Hindlimb muscle (tissue), 1 donor: ENCODE measurements at places on chromosomes 1 and 21. TPM values are rescaled to one million over a fixed set of nuclear protein-coding genes. Genes with fewer than 3 reads are reported as not detected.

- no peak for DNase-seq
Observed at GRCh38 chr1:3703786-3704371, 48.4 kb upstream of the CCDC27 start.

- DNase-seq, result no peak
Observed at GRCh38 chr1:245172829-245173228, 18.0 kb downstream of the KIF26B start.

GRCh38 chr1:183780757-183781156 lies 24.2 kb upstream of the RGL1 start:
- no peak for DNase-seq

DNA sequence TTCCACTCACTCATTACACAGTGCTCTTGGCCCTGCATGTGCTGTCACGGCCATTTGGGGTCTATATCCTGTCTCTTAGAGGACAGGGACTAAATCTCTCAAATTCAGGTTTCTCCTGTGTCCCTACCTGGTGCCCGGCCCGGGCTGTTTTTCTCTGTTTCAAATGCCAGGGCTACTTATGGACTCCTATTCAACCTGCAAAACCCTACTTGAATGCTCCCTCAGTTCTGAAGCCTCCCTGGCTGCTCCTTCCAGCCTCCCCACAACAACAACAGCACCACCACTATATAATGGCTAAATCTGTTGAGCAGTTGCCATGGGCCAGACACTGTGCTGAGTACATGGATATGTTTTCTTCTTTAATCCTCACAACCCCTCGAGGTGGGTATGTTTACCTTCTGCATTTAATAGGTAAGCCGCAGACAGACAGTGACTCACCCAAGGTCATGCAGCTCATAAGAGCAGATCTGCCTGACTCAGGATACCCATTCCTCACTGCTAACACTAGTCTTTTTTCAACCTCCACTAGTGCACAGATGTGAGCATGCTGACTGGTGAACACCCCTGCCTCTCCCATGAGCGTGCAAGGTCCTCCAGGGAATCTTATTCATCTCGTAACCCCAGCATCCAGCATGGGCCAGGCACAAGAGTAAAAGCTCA lies 29.9 kb downstream of the DHRS3 start:
- DNase-seq, result no peak

DYRK3 gene
- 3.9 TPM for polyA plus RNA-seq

FCAMR gene
- not detected for polyA plus RNA-seq
